ENCODE measurements at places on chromosomes 2 and 18.

- no peak for DNase-seq
These were observed 133.8 kb upstream of the NRXN1 start for GRCh38 chr2:51165534-51166260.

DNA sequence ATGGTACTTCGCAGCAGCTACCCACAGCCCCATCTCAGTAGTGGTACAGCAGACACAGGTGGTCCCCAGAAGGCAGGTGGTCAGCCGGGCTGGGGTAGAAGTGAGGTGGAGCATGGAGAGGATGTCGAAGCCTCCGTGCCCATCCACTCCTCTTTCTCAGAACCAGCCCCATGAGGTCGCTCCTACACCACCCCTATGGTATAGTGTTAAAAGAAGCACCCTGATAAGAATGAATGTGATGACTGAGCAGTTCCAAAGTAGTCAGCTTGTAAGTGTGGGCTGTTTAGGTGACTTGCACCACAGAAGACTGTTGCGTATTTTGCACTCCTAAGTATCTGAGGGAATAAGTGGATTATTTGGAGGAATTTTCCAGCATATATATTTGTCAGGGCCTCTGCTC lies 111.3 kb downstream of the WDSUB1 start:
- DNase-seq = no peak

- DNase-seq = no peak
These were observed 39.8 kb downstream of the CTNNA2 start for GRCh38 chr2:79552653-79553052.

- no peak for DNase-seq
These were observed 19.8 kb downstream of the NEURL3 start for GRCh38 chr2:96485350-96485749.

- DNase-seq = no peak
These were observed 30.2 kb upstream of the SSB start for GRCh38 chr2:169768262-169768995.

DNA sequence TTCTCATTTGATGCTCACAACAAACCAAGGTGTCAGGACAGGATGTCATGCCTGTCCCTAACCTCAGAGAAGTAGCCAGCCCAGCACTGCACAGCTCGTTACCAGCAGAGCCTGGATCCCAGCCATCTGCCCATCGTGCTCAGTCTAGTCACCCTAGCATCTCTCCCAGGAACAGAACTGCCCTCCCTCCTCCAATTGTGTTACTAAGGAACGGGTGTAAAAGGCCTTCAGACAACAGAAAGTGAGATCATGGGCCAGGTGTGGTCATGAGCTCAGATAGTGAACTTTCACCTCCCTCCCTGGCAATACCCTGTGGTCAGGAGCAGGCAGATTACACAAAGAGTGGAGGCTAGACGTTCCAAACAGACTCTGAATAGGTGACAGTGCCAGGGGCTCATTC lies 111.8 kb upstream of the PPP1CB start:
- DNase-seq = no peak
